Stimulated activated CD8-positive, alpha-beta memory T cell treated with anti-CD3 and anti-CD28 coated beads, Interleukin-4, amount 100 ng/mL, for 1 hour (primary cell): ENCODE measurements at places on chromosomes 1 and 21.

- no peak for DNase-seq
Measured at GRCh38 chr1:231364192-231364591, 26.1 kb downstream of the SPRTN start.

GRCh38 chr1:31681415-31681814, 22.4 kb downstream of the COL16A1 start:
- no peak for DNase-seq

DNA sequence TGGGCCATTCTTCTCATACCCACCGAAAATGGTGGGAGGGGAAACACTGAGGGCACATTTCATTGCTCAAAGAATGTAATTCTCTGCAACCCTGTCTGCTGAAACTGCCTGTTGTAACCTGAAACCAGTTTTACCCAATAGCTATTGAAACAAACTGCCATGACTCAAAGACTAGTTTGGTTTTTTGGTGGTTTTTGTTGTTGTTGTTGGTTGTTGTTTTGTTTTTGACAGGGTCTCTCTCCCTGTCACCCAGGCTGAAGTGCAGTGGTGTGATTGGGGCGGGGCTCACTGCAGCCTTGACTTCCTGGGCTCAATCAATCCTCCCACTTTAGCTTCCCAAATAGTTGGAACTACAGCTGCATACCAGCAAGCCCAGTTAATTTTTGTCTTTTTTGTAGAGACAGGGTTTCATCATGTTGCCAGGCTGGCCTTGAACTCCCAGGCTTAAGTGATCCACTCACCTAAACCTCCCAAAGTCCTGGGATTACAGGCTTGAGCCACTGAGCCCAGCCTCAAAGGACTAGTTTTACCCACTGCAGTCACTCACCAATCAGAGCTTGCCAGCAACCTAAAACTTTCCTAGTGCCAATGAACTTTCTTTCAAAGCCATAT, 2.1 kb upstream of the IPP start:
- no peak for DNase-seq

DNA sequence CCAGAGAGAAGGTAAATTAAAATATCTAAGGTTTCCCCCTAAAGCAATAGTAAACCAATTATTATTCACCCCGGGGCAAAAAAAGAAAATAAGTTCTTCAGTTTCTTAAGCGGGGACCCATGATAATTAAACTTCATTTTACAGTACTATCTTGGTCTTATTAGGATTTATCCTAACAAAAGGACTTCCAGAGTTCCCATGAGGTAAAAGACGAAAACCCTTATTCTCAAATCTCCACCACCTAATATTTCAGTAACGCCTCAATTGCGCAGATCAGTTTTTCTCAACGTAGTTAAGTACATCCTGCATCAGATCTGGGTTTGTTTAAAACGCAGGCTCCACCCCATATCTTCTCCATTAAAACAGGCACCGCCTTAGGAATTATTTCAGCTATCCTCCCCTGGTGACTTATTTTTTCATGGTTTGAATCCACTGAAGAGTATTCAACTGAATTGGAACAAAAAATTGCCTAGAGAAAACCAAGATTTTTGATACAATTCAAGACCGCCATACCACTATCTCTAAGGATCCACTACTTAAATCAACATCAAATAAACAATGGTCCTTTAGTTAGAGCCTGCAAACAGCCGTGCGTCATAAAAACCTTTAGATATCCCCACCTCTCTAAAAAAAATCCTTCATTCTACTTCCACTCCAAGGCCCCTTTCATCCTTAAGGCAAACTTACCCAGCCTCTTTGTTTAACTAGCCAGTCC, 1.7 kb downstream of the MCL1 start:
- no peak for DNase-seq

DNA sequence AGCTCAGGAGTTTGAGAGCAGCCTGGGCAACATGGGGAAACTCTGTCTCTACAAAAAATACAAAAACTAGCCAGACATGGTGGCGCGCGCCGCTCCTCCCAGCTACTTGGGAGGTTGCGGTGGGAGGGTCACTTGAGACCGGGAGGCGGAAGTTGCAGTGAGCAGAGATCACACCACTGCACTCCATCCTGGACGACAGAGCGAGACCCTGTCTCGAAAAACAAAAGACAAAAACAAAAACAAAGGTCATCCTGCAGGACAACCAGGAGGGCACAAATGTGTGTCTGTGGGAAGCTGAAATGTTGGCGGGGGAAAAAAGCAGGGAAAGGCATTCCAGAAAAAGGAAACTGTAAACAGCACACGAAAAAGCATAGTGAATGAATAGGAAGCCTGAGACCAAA, 104.1 kb upstream of the HNRNPU start:
- DNase-seq, result no peak

GRCh38 chr1:99110140-99111041, 105.7 kb upstream of the PLPPR5 start:
- DNase-seq, result no peak

DNA sequence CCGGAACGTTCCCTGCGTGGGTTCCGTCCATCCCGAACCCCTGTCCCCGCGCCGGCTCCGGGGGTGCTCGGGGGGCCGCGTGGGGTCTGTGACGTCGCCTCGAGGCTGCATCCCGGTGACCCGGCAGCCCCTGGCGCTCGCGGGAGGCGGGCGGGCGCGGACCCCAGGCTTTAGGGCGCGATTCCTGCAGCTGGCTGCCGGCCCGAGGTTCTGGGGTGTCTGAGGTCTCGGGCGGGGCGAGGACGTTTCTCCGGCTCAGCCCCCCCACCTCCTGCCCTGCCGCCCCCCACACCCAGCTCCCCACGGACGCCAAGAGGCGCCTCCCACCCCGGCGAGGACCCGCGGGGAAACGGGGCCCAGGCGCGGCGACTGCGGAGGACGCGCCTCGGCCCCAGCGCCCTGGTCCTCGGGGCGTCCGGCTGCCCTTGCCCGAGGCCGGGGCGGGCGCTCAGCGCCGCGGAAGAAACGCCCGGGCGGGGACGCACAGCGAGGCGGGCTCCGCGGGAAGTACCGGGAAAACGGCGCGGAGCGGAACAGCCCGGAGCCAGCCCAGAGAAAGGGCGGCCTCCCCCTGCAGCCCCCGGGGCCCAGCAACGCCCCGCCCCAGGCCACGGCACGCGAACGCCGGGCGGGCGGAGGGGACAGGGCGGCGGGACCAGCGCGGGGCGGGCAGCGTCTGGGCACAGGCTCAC, 1.3 kb upstream of the PCBP3 start:
- no peak for DNase-seq

- no peak for DNase-seq
Measured at GRCh38 chr1:10686404-10687040, 109.9 kb downstream of the CASZ1 start.

DNA sequence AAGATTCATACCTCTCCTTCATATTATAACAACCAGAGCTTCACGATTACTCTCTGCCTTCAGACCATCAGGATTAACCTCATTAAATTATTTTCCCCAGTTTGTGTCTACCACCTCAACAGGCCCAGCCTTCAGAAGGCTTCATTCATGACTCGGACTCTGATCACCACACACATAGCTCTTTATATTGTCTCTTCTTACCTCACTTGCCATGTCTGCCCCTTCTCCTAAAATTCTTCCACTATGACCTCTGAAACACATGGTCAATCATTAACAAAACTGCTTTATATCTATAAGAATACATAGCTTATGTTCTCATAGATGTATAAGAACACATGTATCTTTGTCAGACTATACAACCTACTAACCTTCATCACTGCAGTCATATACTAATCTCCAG, 79.8 kb downstream of the USP1 start:
- DNase-seq, result no peak

- DNase-seq, result no peak
Measured at GRCh38 chr1:10776190-10776905, 20.1 kb downstream of the CASZ1 start.

DNA sequence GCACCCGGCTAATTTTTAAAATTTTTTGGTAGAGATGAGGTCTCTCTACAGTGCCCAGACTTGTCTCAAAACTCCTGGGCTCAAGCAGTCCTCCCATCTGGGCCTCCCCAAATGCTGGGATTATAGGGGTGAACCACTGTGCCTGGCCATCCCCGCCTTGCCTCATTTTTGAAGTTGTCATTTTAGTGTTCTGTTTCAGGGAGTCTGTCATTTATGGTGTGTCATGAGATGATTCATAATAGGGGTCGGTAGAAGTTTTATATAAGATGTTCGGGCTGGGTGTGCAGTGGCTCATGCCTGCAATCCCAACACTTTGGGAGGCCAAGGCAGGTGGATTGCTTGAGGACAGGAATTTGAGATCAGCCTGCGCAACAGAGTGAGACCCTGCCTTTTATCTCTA, 8.5 kb downstream of the PRCC start:
- no peak for DNase-seq

DNA sequence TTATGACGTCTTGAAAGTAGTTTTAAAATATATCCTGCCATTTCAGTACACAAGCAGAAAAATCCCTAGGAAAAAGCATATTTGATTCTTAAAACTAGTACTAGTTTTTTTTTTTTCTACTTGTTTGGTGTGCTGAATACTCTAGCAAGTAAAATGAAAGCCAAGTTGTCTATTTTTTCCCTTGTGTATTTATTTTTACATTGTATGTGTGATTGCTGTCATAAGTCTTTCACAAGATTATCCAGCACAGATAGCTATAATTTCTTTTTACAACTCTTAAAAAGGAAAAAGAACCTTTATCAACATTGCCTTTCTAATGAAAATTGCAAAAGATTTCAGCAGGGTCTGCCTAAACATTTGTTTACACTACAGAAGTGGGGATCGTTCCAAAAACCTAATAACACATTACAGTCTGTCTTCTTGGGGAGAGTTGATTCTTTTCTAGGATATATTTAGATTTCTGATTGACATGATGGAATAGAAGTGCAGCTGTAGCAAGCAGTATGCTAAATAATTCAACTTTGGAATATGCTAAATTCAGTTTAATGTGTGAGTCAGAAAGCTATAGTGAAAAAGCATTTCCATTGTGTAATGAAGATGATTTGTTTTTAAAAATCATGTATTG, 2.5 kb downstream of the DR1 start:
- DNase-seq, result no peak

- DNase-seq, result peak; percentile 10
Measured at GRCh38 chr1:206685334-206685768, 646 bp downstream of the MAPKAPK2 start.

GRCh38 chr1:198361237-198361767, 179.2 kb downstream of the ATP6V1G3 start:
- DNase-seq, result no peak
